Glomerular endothelial cell (primary cell): ENCODE measurements at places on chromosomes 3 and 15.

DNA sequence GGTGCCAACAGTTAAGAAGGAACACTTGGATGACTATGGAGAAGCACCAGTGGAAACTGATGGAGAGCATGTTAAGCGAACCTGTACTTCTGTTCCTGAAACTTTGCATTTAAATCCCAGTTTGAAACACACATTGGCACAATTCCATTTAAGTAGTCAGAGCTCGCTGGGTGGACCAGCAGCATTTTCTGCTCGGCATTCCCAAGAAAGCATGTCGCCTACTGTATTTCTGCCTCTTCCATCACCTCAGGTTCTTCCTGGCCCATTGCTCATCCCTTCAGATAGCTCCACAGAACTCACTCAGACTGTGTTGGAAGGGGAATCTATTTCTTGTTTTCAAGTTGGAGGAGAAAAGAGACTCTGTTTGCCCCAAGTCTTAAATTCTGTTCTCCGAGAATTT is 3.0 kb downstream of the SKIL start:
- no peak for DNase-seq

DNA sequence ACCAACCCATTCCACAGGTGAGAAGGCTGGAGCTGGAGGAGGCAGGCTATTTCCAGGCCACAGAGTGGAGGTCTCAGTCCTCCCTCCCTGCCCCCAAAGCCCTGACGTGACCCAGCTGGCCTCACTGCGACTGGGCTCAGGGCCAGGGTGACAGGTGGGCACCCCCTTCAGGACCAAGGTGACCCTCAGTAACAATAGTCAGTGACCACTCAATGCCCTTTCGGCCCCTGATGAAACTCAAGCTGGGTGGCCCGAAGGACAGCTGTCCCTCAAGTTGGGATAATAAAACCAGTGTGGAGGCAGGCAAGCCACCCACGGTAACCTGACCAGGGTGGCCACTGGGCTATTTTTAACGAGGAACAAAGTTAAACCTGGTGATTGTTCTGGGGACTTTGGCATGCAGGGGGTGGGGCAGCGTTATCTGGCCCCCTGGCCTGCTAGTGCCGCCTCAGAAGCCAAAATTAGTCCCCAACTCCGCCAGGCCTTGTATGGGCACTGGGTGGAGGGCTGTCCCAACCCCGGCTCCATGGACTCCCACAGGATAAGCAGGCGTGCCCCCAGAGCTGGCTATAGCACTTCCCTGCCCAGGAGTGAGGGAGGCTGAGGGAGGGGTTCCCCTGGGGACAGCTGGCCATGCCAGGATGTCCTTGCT is 1.1 kb downstream of the TNNC1 start:
- no peak for DNase-seq

DNA sequence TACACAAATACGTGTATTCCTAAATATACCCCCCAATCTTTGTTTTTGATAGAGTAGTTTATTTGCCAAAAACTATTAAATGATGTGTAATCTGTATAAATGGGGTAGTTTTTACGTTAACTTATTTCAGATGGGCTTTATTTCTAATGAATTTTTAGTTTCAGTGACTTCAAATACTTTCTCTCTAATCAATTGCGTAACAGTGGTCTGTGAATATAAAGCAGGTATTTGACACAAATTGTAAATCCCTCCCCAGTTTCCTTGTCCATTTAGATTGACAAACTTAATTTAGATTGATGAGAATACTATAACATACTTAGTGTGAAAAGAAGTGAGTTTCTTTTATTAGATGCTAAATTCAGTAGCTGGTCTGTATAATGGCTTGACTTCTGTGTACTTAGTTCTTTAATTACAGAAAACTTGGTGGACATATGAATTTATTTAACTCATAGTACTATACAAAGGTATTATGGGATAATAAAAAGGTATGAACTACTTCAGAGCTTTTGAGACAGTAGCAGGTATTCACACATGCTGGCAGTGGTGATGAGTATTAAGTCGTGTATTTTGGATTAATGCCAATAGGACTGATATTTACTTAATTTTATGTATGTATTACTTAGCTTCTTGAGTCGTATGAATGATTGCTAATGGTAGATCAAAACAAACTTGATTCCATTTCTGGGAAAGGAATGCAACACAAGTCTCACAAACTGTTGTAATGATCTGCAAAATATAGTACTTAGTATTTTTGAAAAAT is 81.6 kb downstream of the STT3B start:
- DNase-seq, result no peak

- peak; percentile 42 for DNase-seq
Observed at GRCh38 chr15:81400640-81401236, 26.7 kb upstream of the TMC3 start.

DNA sequence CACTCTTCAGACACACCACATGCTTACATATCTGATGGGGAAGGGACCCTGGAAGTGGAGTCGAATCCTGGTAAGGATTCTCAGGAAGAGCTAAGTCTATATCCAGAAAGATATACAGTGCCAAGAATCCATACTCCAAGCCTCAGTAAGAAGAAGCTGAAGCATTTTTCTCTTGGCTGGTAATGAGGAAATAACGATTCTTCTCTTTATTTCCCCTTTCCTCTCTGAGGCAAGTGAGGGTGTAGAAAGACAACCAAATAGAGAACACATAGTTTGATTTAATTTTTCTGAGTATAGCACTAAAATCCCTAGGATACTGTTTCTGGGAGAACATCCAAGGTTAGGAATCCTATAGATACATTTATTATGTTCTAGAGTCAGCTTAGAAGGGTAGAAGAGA is 857.3 kb downstream of the TUSC7 start:
- DNase-seq, result no peak

DNA sequence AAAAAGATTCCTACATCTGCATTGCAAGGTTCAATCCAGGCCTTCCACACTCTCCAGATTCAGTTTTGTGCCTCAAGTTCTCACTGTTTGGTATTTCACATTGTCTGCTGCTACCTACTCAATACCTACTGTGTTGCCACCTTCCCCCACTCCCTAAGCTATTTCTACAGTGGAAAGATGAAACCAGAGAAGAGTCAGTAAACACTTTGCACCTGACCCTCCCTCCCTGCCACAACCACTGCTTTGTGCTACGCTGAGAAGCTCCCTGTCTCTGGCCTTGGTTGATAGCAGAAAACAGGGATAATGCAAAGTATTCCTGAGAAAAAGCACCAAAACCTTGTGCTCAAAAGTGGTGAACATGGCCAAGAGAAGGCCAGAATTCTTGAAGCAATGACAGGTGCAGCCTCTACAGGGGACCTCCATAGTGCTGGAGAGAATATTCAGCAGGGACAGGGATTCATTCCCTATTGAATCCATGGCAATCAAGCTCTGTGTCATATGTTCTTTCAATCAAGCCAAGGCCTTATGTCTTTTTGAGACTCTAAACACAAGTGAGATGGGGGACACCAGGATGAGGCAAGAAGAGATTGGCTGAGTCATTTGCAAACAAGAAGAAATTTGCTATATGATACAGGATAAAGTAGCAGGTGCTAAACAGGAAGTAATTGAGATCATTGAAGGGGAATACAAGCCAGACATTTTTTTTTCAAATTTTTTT is 83.5 kb upstream of the LIPC start:
- DNase-seq, result no peak

- DNase-seq, result no peak
Observed at GRCh38 chr3:59017617-59017984, 32.2 kb downstream of the CFAP20DC start.

GRCh38 chr3:35639254-35640186 is at the start of gene ARPP21:
Gene ARPP21, plus strand, starts transcription at chr3:35639525. Its CDS starts 42,227 bp downstream, at chr3:35681752.
- DNase-seq, result no peak

- DNase-seq, result no peak
Observed at GRCh38 chr15:68201879-68202261, 3.3 kb downstream of the CALML4 start.

- DNase-seq, result no peak
Observed at GRCh38 chr15:62578546-62578945, 413.5 kb upstream of the C2CD4B start.

GRCh38 chr3:140068494-140069017 is 133.6 kb downstream of the CLSTN2 start:
- no peak for DNase-seq

DNA sequence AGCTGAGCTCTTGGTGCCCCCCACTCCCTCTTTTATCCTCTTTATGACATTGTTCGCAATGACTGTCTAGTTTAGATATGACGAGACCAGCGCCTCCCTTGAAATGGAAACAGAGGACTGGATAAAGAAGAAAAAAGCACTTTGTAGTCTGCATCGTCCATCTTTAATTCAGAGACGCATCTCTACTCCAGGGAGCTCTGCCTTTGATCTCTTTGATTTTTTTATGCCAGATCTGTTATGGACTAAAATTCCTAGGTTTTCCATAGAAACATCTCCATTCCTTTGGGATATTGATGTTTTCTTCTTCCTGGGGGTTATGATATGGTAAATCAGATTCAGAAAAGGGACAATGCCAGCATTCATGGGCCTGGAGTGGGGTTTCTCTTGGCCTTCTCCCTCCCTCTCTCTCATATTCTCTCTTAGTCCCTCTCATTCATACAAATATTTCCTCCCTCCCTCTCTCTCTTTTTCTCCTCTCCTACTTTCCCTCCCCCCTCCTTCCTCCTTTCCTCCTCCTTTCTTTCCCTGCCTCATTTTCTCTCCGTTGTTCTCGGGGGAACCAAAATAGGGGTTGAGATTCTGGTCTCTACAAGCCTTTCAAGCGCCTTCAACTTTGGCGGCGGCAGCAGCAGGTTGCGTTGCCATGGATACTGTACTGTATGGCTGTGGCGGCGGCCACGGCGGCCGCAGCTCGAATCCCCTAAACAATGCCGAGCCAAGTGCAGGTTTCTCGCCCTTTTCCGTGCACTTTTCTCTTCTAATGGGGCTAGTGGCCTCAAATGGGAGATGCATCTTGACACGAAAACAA is 45.5 kb downstream of the ZIC4 start:
- DNase-seq, result no peak

DNA sequence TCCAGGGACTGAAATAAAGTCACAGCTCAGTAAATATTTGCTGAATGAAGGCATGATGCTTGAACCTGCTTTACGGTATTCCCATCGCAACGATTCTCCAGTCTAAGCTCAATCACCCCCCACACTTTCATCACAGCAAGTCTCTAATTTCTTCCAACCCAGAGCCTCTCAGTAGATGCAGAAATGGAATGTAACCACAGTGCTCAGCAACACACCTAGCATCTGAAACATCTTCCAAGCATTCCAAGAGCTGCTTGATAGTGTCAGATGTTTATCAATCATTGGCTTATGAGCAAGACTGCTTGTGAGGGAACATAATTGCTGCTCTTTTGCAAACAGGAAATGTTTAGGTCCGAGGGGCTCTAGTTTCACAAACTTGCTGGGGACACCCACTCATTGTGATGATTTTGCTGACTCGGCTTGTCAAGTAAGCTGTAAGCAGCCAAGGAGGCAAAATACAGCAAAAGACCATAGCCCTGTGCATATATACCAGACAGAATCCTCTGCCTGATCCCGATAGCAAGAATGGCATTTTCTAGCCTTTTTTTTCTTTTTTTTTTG is 751.2 kb downstream of the NR2F2 start:
- no peak for DNase-seq

DNA sequence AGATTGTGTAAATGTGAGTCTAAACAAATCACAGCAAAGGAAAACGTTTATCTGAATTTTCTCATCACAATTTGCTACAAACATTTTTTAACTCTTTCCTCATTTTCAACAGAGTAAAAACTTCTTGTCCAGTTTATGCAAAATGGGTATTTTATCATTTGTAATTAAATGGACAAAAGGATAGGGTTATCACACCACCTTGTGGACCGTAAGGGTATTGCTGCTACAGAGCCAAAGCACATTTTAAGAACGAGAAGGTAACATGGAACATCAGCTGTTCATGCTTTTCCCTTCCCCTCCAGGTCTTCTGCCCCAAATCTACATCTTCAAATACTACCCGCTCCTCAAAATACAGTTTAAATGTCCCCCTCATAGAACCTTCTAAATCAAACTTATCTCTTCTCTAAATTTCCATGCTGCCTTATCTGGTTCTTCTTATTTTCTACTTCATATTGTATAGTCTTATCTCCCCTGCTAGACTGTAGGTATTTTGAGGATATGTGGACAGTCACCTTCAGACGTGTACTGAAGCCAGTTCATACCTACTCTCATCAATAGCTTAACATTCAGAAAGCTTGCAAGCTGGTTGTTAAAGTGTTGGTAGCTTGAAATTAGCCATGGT is 12.8 kb upstream of the SETMAR start:
- DNase-seq, result peak; percentile 44
